ENCODE measurements at places on chromosomes 1 and 21.
A peak's percentile ranks its signal among the peaks of the same experiment; 100 is the strongest.

- DNase-seq: no peak
Observed at GRCh38 chr1:235941876-235942624, 75.3 kb upstream of the LYST start.

- DNase-seq: peak; percentile 27
Observed at GRCh38 chr1:12078938-12079861, 16.1 kb downstream of the TNFRSF8 start.

GRCh38 chr1:187336441-187337168, 507.9 kb downstream of the PLA2G4A start:
- DNase-seq: no peak

- no peak for DNase-seq
Observed at GRCh38 chr1:162327144-162327787, 49.4 kb downstream of the SPATA46 start.

- DNase-seq: no peak
Observed at GRCh38 chr1:43824795-43825194, 108.8 kb upstream of the ARTN start.

GRCh38 chr1:208654241-208654640, 410.1 kb upstream of the PLXNA2 start:
- no peak for DNase-seq

DNA sequence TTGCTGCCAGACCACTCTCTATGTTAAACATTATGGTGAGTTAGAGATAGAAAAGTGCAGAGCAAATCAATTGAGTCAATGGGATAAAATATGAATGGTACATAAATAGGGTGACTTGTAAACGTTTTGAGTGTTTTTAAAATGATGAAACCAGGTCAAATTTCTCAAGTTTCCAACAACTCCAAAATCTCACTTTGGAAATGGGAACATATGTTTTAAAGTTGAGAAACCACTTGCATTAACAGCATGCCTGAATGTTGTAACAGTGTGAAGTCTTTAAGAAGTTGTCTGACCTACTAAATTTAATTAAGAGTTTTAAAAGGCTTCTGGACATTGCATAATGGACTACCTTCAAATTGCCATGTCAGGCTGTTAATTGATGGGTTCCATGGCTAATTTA, 33.6 kb upstream of the RAVER2 start:
- DNase-seq: no peak

DNA sequence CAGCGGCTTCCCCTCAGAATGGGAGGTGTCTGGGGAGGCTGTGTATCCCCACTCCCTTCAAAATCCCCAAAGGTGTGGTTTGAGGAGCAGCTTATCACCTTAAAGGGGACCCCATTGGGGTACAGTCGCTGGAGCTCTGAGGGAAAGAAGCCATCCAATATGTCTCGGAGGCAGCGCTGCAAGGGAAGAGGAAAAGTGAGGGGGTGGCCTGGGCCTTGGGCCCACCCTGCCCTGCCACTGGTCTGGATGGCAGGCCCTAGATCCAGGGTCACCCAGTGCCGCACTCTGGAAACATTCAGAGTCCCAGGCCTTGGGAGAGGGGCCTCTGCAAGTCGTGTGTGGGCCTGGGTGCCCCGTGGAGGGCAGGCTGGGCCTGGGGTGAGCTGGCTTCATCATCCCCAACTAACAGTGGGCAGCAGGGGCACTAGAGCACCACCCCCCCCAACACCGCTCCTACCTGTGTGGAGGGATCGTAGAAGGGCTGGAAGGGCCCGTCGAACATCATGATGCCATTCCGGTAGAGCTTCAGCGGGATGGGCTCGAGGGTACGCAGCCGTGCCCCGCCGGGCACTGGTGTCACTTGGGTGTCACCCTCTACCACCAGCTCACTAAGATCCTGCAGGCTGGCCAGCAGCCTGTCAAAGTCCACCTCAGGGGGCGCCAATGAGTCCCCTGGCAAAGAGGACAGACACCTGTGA, 5.6 kb downstream of the SH3BGRL3 start:
- DNase-seq: no peak

DNA sequence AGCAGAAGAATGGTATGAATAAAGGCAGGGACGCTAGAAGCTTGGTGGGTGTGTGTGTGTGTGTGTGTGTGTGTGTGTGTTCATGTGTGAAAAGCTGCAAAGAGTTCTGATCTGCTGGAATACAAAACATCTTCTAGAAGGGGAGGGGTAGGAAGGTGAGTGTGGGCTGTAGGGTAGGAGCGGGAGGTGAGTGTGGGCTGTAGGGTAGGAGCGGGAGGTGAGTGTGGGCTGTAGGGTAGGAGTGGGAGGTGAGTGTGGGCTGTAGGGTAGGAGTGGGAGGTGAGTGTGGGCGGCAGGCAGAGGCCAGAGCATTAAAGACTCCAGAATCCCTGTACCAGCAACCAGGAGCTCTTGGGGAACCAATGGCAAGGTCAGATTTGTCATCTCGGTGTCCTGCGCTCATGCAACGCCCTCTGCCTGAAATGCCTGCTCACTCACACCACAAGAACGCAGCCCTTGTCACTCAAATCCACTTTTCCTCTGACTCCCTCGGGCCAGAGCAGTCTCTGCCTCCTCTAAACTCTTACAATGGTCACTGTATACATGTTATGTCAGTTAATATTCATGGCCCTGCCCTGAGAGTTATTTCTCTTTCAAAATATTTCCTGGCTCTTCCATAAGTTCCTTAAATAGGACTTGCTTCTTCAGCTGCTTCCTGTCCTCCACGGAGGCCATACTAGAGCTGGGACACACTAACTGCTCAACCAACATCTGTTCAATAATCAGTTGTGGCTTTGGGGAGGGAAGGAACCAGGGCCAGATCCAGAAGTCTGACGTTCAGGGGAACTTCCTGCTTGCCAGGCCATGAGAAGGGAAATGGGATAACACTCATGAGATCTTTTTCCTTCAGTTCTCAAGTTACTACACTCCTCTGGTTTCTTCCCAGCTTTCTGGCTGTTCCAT, 53.6 kb upstream of the ZNF644 start:
- no peak for DNase-seq

DNA sequence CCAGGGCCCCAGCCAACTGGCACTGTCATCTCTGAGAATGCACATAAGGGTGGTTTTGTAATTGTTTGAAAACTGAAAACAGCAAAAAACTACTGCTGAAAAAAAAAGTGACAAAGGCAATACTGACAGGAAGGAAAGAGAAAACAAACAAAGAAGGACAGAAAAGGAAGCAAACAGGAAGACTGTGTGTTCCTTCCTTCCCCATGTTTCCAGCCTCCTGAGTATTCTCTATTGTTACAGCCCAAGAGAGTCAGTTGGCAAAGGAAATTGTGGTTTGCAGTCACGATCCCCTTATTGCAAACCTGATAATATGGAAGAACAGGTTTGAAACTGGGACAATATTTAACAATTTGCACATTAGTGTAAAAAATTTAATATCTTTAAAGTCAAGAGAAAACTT, 1177.6 kb downstream of the PLA2G4A start:
- no peak for DNase-seq

- no peak for DNase-seq
Observed at GRCh38 chr1:115955228-115955627, 21.1 kb upstream of the SLC22A15 start.

- DNase-seq: no peak
Observed at GRCh38 chr1:55015731-55016620, 17.2 kb downstream of the BSND start.

- DNase-seq: no peak
Observed at GRCh38 chr1:61087571-61087970, 5.2 kb downstream of the NFIA start.

DNA sequence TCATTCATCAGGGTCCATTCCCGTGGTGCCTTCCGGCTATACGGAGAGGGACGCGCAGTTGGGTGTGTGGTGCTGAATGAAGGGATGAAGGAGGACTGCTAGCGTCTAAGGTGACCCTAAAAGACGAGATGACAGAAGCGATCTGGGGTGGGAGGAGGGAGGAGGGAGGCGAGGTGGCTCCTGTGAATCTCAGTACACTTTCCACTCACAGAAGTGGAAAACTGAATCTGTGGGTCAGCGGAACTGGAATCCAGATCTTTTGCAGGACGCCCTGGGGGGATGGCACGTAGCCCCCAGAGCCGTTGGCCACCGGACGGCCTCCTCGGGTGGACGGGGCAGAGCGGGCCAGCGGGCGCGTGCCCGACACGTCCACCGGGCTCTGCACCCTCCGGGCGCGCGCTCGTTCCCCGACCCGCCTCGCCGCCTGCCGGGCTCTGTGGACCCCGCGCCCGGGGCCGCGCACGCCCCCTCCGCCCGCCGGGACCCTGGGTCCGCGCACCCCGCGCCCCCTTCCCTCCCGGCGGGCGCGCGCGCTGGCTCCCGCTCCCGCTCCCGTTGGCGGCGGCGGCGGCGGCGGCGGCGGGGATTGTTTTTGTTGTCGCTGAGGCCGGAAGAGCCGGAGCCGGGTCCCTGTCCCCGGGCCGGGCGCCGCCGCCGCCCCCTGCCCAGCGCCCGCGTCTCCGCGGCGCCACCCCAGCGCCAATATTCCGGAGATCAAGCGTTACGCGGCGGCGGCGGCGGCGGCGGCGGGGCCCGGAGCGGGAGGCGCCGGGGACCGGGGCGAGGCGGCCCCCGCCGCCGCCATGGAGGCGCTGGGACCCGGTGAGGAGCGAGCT, at the start of gene AGO4:
TSS of gene AGO4 (plus strand) at position 403 of the 836 bp plus-strand sequence. CDS start at position 804, 401 bp downstream.
- peak; percentile 58 for DNase-seq

GRCh38 chr1:171501305-171502024, 16.1 kb downstream of the PRRC2C start:
- DNase-seq: no peak

DNA sequence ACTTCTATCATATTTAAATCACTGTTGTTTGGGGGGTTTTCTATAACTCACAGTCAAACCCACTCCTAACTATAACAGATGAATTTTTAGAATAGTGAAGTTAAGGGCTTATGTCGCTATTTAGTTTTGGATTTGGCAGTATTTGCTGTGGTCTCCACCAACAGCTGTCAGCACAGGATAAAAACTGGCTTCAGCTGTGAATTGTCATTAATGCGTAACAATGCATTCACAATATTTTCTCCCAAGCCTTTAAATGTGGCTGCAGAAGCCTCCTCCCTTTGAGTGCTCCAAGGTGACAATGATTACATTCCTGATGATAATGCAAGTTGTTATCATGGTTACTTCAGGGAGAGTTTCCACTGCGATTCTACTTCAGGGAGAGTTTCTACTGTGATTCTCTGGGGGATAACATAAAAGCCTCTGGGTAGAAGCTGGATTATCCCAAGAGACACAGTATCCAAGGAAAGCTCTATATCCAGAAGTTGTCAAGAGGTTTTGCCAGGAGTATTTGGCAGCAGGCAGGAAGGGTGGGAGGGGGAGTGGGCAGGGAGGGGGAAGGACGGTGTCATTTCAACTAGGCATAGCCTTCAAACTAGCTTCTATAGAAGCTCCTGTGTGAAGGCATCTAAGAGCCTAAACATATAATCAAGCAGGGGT, 14.9 kb upstream of the SMIM12 start:
- no peak for DNase-seq

DNA sequence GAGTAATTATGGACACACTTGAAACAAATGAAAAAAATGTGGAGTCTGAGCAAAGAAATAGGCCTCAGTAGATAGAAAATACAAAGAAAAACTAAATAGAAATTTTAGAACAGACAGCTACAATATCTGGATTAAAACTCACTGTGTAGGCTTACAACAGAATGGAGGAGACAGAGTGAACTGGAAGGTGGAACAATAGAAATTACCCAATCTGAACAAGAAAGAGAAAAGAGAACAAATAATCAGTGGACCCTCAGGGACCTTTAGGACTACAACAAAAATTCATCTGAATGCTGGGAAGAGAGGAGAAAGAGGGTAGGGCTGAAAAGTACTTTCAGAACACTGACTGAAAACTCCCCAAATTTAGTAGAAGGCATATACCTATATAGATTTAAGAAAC, 90.0 kb downstream of the POU2F1 start:
- no peak for DNase-seq

- DNase-seq: no peak
Observed at GRCh38 chr1:242128951-242129502, 130.1 kb upstream of the MAP1LC3C start.

- peak; percentile 40 for DNase-seq
Observed at GRCh38 chr1:95309031-95309471, 75.0 kb downstream of the RWDD3 start.

DNA sequence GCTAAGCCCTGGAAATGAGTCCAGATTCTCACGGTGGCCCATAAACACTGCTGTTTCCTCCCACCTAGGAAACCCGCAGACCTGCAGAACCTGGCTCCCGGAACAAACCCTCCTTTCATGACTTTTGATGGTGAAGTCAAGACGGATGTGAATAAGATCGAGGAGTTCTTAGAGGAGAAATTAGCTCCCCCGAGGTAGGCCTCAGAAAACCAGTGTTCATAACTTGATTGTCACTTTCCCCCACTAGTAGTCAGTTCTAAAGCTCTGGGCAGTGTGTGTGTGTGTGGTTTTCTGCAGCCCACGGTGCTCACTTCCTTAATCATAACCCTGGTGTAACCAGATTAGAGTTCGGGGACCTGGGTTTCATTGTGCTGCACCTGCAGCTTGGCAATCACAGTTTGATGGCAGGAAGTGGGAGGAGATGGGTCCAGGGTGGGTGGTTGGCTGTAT, 39.1 kb downstream of the CLIC6 start:
- no peak for DNase-seq

DNA sequence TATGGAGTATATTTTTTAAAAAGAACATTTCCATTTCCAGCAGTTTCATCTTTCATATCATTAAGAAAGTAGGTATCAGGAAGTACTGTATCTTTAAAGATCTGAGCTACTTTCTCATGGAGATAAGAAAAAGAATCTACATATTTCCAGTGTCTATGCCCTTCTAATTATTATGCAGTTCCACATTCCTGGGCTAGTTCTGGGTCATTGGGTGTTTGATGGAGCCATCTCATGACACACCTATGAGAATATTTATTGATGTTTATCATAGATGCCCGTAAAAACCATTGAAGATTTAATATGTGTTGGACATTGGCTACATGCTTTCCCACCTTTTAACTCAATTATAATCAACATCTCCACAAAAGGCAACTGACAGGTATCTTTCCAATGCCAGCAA, 21.0 kb downstream of the LCE4A start:
- no peak for DNase-seq

GRCh38 chr1:225485991-225486530, 58.2 kb upstream of the LBR start:
- no peak for DNase-seq

GRCh38 chr1:207081806-207082205, 6.9 kb upstream of the C4BPB start:
- DNase-seq: no peak

DNA sequence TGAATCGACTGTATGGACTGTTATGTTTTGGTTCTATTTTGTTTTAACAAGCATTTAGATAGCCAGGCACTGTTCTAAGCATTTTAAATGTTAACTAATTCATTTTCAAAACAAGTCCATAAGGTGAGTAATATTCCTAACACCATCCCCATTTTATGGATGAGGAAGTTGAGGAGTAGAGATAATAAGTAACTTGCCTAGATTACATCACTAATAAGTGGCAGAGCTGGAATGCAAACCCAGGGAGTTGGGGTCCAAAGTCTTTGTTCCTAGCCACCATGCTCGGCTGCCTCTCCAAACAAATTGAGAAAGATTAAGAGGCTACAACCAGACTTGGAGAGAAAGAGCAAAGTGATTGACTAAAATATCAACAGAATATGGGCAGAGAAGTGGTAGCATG, 12.6 kb upstream of the LEPR start:
- DNase-seq: no peak

GRCh38 chr1:223756806-223757700, 44.7 kb downstream of the CAPN2 start:
- DNase-seq: no peak

- no peak for DNase-seq
Observed at GRCh38 chr1:245211035-245211749, 56.4 kb downstream of the KIF26B start.

GRCh38 chr1:151175041-151175741, 590 bp downstream of the TMOD4 start:
- DNase-seq: no peak
